ENCODE measurements at places on chromosomes 1 and 21.

DNA sequence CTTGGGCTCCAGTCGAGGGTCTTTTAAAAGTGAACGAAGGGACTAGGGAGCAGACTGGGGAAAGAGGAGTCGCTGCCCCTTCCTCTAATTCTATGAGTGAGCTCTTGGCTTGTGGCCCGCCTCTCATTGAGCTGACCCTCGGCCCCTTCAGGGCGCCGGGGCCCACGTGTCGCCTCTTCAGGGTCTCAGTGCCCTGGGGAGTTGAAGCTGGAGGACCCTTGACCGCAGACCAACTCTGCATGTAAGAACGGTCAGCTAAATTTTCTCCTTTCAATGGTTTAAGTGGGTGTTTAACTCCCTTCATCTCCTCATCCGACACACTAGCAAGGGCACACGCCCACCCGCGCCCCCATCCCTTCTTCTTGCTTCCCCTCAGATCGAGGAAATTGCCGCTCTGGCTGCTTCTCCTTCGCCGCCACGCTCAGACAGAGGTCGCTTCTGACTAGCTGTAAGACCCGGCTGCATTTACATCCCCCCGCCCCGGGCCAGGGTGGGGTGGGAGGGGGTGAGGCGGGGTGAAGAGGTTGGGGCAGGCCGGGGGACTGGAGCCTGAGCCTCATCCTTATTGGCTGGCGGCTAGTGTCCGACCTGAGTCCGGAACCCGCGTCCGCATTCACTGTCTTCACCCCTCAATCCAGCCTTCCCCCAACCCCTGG is 10.9 kb downstream of the NR5A2 start:
- DNase-seq: no peak

DNA sequence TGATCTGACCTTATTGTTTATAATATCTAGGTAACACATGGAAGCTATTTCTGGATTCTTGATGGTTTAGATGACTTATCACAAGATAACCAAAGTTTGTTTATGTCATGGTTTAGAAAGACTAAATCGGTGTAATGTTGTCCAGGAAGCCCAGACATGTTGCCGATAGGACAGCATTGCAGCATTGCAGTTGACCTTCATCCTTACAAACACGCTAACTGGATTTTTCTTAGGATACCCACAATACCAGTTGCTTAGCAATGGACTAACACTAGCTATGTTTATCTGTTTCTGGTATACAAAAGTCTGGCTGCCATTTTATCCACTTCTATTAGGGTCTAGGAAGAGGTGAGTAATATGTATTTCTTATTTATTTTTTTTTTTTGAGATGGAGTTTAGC is 11.7 kb upstream of the DPH5 start:
- no peak for DNase-seq

GRCh38 chr1:53467391-53467790 is 8.2 kb downstream of the DMRTB1 start:
- no peak for DNase-seq

DNA sequence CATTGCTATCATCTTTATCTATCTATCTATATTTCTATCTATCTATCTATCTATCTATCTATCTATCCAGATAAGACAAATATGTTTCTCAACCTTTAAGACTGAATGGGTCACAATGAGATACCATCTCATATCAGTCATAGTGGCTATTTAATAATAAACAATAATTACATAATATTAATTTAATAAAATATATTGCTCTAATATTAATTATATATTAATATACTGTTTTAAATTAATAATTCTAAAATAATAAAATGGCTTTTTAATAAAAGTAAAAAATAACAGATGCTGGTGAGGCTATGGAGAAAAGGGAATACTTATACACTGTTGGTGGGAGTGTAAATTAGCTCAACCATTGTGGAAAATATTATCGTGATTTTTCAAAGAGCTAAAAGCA is 13.0 kb upstream of the PLPPR4 start:
- DNase-seq: no peak

DNA sequence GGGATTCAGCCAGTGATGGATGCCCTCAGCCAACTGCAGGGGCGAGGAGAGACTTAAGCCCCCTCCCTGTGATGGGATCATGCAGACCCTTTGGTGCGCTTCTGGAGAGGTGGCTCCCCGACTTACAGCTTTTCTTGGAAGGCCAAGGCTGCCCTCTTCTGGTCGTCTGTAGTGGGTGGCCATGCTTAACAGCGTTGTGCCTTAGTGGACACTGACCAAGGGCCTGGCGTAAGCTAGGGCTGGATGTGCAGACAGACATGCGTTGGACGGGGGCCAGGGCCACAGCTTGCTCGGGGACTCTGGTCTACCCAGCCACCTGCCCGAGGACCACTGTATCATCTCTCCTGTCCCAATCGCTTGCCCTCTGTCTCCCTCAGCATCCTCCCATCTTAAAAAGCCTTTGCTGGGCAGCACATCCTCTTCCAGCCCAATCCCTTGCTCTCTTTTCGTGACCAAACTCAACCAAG is 5.5 kb downstream of the AZIN2 start:
- no peak for DNase-seq

GRCh38 chr1:47682786-47683350 is 245.0 kb downstream of the FOXD2 start:
- DNase-seq: no peak

GRCh38 chr1:201391651-201392511 is 7.2 kb downstream of the LAD1 start:
- DNase-seq: no peak

- DNase-seq: no peak
These were observed 30.5 kb downstream of the IFI16 start for GRCh38 chr1:159040206-159040605.

Measured in stimulated activated CD4-positive, alpha-beta T cell treated with anti-CD3 and anti-CD28 coated beads, Interleukin-4, amount 100 ng/mL, for 48 hours (primary cell).